ENCODE measurements at places on chromosomes 7 and 10. TPM values are rescaled to one million over a fixed set of nuclear protein-coding genes. Genes with fewer than 3 reads are reported as not detected.

NKX1-2 gene
- total RNA-seq = not detected

RNF148 gene
- total RNA-seq = not detected

DEPP1 gene
- total RNA-seq = 1.5 TPM

PURB gene
- 32.2 TPM for total RNA-seq

VAX1 gene
- total RNA-seq = not detected

SNX10 gene
- not detected for total RNA-seq

FOXI2 gene
- total RNA-seq = not detected

AKR1B15 gene
- total RNA-seq = 0.23 TPM

MACC1 gene
- total RNA-seq = not detected

Data from HFFc6 (cell line).